DMS153 (cell line): ENCODE measurements at places on chromosomes 4 and X.

DNA sequence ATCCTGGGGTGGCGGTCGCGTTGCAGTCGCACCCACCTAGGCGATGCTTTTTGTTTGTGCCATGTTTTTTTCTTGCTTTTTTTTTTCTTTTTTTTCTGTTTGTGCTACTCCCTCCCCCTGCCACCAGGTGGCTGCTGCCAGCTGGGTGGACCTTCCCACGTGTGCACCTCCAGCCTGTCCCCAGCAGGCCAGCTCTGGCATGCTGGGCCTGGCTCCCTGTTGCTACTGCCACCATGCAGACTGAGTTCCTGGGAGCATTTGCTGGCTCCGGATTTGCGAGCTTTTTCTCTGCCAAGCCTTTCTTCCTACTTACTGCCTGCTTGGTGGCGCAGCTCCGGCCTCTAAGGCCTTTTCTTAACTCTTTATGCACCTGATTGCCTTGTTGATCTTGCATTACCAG is 161.2 kb upstream of the WDFY3 start:
- no peak for DNase-seq

DNA sequence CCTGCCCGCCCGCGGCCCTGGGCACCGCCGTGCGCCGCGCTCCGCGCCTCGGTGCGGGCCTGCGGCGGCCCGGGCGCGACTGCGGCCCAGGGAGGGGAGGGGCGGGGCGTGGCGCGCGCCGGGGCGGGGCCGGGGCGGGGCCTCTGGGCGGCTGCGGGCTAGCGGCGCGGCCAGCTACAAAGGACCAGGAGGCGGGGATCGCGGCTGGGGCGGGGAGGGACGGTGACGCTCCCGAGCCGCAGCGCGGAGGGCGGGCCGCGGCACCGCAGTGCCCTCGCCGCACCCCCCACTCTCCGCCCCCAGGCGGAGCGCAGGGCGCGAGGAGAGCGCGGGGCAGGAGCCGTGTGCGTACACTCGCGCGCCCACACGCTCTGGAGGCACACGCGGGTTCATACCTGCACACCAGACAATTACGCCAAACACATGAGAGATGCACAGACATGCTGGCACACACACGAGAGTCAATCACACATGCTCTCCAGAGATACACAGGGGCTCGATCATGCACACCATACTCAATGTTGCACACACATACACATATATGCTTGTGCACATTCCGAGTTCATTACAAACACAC is at the start of gene CRMP1:
Gene CRMP1 (minus strand): TSS at position 83 of the 577 bp plus-strand sequence. CDS start 117 bp downstream, outside the sequence.
- no peak for DNase-seq

DNA sequence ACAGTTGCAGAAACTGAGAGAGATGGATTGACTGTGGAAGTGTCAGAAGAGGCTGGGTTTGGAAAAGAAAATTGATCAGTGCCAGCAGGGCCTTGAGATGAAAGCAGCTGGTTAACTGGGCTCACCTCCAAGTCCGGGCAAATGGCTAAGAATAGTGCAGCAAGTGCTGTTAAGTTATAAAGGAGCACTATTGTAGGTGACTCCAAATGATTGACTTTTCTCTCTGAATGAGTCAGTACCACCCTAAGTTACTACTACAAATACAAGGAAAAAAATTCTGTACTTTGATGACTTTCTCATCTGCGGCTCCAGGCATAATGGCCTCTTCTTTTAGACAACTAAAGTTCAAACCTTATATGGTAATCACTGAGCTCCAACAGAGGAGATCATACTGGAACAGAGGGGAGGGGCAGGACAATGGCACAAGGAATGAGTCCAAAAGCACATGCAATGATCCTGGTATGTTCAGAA is 733.4 kb upstream of the INTU start:
- no peak for DNase-seq

GRCh38 chrX:9357518-9358114 is 107.2 kb upstream of the TBL1X start:
- DNase-seq = no peak

DNA sequence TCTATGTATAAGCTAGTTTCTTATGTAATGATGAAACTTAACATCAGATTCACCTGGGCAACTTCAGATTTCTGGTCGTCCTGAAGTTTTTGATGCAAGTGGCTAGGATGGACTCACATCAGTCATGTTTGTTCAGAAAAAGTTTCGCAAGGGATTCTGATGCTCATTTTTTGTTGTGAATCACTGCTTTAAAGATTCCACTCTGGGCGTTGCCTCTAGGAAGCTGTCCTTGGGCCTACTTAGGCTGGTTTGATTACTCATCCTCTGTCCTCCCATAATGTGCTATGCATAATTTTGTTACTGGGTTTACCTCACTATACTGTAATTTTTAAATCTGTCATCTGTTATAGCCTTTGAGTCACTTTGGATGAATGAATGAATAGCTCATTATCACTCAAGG is 30.8 kb downstream of the HERC3 start:
- no peak for DNase-seq

- no peak for DNase-seq
Observed at GRCh38 chr4:4456816-4457578, 70.1 kb downstream of the NSG1 start.

DNA sequence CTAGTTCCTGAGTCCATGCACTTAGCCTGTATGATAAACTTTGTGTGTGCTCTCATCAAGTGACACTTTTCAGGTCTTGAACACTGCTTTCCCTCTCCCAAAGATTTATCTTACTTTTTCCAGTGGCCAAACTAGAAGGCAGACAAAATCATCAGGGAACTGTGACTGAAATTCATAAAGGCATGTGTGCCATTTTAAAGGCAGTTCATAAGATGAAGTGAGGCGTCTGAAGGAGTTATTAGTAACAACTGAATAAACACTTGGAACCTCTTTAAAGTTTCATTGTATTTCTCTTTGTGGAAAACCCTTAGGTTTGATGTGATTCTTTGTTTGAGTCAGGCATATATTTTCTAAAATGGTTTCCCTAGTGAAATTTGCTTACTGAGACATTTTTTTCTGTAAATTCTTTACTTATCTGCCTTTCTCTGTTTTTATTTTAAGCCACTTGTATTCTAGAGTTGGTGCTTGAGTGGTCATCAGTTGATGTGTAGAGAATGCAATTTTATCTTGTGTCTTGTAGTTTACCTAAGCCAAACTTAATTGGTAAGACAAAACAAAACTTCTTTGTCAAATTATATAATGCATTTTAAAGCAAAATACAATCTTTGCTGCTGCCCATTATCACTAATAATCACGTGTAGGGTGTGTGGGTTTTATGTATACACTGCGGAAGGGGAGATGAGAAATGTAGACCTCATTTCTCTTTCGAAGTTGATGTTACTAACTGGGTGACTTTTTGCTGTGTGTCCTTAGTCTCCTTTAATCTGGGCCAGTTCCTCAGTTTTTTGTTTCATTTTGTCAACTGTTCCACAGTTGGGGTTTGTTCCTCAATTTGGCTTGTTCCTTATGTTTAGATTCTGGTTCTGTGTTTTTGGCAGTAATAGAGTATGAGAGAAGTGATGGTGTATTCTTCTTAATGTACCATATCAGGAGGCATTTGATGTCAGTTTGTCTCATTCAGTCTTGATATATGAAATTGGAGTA is 56.8 kb downstream of the RBPJ start:
- DNase-seq = no peak

GRCh38 chrX:115047715-115048114 is 30.3 kb upstream of the IL13RA2 start:
- no peak for DNase-seq

- DNase-seq = no peak
Observed at GRCh38 chrX:1468250-1468772, 15.6 kb upstream of the ASMTL start.

DNA sequence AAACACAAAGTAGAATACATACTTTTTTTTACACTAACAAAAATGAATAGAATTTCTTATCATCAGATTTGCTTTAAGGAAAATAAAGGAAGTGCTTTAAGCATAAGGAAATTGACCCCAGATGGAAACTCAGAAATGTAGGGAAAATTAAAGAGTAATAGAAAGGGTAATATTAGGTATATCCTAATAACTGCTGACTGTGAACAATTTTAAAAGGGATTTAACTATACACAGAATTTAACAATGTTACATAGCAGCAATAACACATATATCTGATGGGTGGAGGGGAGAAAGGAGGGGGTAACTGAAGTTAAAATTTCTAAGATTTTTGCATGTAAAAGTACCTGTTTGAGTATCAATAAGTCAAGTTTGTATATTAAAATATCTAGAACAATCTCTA is 8.6 kb downstream of the CDKL2 start:
- DNase-seq = no peak

DNA sequence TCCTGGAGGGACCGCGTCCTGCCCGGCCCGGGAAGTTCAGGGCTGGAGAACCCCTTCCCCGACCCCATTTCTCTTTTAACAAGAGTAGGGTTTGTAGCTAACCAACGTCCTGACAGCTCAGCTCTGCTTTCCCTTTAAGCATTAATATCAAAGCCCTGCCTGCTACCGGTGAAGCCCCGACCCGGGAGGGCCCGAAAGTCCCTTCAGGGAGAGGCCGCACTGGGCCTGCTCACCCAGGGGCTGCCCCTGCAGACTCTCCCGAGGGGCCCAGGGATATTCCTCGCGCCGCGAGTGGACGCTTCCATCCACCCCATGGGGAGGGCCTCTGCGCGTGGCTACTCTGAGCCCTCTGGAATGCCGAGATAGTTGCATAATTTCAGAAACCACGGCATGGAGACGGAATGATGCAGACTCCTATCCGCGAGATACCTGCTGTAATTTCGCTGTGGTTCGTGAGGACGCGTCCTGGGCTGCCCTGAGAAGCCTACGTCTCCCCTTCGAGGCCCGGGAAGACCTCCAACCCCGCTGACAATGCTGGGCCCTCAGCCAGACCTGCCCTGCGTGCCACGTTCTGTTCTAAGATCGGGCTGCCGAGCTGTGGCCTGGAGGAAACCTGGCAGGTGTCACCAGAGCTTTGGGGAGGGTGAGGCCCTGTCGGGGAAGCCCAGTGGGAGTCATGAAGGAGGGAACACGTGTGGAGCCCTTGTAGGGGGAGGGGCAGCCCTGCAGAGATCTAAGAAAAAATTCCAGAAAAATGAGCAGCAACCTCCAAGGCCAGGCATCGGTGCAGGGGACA is 999 bp upstream of the CTBP1 start:
- no peak for DNase-seq

GRCh38 chrX:131830400-131831184 is 192.5 kb upstream of the STK26 start:
- DNase-seq = peak; percentile 97

DNA sequence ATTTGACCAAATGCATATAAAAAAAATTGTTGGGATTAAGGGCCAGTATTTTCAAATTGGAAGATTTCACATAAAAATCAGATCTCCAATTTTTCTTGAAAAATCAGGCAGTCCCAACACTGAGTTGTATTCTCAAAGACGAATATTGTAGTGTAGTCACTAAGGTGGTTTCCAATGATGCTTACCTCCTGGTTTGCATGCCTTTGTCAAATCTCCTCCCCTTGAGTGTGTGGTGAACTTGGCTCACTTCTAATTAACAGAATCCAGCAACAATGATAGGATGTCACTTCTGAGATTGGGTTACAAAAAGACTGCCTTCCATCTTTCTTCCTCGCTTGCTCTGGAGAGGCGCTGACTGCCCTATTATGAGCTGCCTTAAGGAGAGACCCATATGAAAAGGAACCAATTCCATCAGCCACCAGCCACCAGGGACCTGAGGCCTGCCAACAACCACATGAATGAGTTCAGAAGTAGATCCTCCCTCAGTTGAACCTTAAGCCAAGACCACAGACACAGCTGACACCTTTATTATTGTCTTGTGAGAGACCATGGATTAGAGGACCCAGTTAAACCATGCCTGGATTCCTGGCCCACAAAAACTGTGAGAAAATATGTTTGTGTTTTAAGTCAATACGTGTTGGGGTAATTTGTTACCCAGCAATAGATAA is 31.2 kb upstream of the TSPAN5 start:
- DNase-seq = no peak

- DNase-seq = no peak
Observed at GRCh38 chr4:123651066-123651465, 254.5 kb downstream of the SPRY1 start.

DNA sequence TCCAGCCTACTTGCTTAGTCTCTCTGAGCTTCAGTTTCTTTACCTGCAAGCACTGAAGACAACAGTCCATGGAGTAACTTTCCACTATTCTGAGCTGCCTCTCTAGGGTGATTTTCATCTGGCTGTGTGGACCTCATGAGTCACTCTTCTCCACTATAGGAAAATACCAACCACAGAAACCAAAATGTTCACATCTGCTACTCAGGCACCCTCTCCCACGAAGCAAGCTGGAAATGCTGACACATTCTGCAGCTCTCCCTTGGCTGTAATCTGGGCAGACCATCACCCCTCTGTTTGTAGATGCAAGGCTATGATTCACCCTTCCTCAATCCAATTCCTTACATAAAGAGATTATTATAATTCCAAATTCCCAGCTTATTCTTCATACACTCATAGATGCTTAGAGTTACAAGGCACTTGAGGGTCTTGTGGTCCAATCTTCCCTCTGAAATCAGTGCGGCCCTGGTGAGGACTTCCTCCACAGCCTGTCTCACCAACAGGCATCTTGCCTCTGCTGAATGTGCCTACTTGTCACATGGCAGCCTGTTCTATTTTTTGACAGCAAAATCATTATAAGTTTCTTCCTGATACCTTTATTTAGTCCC is 97.0 kb upstream of the LNX1 start:
- DNase-seq = no peak

- no peak for DNase-seq
Observed at GRCh38 chr4:138200236-138200590, 41.9 kb downstream of the SLC7A11 start.

- no peak for DNase-seq
Observed at GRCh38 chrX:2607113-2607512, 84.0 kb upstream of the CD99 start.

DNA sequence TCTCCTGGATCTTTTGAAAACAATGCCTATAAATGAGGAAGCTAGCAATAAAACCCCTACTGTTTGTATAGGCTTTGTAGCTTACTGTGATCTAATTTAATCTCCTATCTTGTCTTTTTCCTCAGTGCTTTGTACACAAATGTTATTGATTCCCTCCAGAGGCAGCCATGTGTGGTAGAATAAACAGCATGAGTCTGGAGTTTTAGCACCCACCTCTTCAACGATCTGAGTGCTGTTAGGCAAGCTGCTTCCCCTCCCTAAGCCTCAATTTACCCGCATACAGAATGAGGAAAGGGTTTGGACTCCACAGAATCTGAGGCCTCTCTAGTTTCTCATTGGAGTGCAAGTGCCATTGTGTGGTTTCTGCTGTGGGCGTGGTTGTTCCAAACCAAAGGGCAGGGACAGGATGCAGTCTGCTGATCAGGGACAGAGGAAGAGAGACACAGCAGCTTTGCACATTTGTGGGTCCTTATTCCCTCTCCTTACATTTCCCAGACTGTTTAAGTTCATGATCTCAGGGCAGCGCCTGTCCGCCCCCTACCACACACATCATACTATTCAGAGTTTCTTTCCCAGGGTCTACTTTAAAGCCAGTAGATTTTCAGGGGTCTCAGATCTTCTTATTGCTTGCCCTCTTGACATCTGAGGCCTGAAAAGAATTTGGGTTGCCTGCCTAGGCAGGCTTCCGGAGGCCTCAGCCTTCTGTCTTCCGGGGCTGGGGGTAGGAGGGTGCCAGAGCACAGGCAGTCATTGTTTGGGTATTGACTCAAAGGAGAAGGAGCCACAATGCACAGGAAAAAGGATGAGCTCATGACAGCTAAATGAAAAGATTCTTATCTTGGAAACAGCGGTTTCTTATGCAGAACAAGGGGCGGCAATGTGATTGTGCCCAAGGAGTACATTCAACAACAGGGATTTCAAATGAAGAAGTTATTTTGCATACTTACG is 114.9 kb upstream of the TEX13D start:
- peak; percentile 93 for DNase-seq

GRCh38 chr4:80171251-80171650 is 26.1 kb upstream of the PRDM8 start:
- no peak for DNase-seq

GRCh38 chr4:47972181-47972580 is 44.3 kb downstream of the CNGA1 start:
- DNase-seq = no peak
